Stimulated activated CD4-positive, alpha-beta T cell treated with anti-CD3 and anti-CD28 coated beads, Interleukin-1b, Interleukin-23, amount 100 ng/mL, for 1 hour (primary cell): ENCODE measurements at places on chromosomes 7 and 10.

DNA sequence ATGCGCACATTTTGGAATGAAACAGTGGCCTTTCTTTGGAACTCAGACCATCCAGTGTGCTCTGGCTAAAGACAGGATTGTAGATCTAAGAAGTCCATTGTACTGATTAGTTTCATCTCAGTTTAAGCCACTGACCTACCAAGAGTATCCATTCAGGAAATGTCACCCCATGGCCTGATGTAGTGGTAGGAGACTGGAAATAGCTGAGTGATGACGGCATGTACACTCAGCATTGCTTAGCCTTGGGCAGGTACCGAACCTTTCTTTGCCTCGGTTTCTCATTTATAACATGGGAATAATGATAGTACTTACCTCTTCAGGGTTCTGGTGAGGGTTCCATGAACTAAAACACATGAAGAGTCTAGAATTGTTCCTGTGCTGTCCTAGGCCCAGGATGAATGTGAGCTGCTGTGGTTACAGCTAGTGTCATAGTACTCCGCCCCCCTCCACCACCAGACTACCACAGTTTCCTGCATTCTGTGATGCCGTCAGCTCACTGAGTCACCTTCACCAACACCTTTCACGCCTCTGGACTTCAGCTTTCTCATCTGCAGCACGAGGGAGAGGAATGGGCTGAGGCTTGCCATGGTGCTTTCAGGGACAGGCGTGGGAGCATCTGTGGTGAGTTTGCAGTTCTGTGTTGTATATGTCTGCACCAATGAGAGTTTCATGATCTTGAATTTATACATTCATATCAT lies 484.0 kb upstream of the GALNT17 start:
- DNase-seq = peak; percentile 34

- no peak for DNase-seq
These were observed 247.6 kb downstream of the AUTS2 start for GRCh38 chr7:69845721-69846495.

DNA sequence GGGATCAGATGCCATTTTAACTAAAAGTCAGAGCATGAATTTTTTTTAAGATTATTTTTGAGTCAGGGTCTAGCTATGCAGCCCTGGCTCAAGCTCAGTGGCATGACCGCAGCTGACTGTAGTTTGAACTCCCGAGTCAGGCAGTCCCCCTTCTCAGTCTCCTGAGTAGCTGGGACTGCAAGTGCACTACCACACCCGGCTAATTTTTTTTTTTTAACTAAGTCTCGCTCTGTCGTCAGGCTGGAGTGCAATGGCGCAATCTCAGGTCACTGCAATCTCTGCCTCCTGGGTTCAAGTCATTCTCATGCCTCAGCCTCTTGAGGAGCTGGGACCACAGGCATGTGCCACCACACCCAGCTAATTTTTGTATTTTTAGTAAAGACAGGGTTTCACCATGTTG lies 7.8 kb downstream of the TAS2R41 start:
- DNase-seq = no peak

DNA sequence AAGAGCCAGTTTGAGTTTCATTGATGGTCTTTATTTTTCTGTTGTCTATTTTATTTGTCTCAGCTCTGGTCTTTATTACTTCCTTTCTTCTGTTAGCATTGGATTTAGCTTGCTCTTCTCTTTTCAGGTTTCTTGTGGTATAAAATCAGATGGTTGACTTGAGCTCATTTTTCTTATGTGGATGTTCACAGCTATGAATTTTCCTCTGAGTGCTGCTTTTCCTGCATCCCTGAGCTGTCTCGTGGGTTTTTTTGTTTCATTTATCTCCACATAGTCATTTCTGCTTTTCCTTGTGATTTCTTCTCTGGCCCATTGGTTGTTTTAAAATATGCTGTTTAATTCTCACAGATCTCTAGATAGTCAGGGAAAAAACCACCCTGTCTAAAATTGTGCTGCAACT lies 19.7 kb downstream of the ADGRA1 start:
- no peak for DNase-seq

DNA sequence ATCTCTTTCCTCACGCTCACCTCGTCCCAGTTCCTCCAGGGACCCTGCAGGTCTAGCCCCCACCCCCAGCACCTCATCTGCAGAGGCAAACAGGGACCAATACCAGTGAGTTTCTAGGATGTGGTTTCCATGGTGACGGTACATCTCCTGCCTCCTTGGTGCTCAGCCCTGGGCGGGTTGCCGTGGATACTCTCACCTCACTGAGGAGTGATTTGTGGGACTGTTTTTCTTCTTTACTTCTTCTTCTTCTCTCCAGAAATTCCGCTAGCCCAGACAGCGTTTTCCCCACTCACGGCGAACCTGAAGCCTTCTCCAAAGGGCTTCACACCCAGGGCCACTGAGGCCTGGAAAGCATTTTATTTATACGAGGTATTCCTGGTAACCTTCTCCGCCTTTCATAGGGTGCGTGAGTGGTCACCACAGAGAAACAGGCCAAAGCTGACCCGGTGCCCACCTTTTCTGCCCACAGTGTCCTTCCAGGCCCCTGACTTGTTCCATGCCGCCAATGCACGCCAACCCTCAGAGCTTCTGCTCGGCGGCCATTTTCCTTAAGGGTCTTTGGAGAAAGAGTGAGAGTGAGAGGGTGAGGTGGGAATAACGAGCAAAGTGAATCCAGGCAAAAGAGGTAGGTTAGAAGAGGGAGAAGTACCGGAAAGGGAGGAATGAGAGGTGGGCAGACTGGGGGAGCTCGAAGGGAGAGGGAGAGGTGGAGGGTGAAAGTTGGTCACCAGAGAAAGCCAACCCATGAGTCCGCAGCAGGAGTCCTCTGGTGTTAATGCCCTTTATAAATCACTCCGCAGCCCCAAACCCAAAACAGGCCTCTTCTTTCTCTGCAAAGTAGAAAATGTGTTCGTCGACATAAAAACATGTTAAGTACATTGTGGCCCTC lies 15.5 kb downstream of the FAM241B start:
- DNase-seq = no peak
